Activated CD4-positive, CD25-positive, alpha-beta regulatory T cell treated with anti-CD3 and anti-CD28 coated beads, Interleukin-2, amount 50 U/mL, for 24 hours (primary cell): ENCODE measurements at places on chromosomes 6 and 20.

DNA sequence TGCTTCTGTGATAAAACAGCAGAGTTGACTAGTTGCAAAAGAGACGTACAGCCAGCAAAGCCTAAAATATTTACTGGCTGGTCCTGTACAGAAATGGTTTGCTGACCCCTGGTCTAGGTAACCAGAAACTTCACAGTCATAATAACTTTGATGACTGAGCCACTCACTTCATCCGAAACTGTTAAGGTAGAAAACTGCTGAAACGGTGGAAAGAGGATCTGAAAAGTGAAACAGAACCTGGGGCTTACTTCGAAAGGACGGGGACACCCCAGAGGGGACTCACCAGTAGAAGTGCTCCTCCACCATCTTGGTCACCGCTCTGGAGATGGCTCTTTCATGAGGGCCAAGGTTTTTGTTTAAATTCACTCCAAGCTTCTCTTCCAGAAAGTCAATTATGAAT, 16.4 kb downstream of the FAXC start:
- peak; percentile 33 for ATAC-seq

- ATAC-seq: no peak
Observed at GRCh38 chr20:12023194-12023795, 105.6 kb downstream of the BTBD3 start.

DNA sequence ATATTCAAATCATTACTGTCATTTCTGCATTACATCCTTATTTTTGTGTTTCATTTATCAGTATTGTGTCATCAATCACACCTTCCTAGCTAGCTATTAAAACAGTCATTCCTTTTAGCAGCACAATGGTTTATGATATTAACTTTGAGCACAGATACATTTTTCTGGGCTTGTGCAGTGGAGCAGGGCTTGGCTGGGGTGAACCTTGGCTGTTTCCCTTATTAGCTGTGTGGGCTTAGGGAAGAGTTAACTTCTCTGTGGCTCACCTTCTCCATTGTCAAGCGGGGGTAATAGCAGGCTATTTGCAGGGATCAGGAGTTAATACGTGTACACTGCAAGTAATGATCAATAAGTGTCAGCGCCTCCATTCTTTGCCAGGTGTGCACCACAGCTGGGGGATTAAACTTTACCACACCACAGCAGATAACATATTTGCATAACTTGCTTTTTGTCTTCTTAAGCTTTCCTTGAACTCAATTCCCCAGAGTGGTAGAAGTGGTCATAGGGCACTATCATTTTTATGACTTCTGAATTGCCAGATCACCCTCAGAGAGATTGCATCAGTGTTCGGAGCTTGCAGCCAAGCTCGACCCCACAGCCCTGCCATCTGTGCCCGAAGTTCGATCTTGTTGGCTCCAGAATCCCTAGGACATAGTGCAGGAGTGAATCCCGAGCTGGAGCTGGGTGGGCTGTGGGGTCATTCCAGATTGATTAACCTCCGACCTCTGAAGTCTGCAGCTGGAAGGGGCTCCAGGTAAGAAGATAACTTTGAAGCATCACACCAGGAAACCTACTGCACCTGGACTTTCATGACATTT, 1.5 kb upstream of the PYGB start:
- peak; percentile 3 for ATAC-seq

GRCh38 chr6:37488476-37488875, 11.2 kb downstream of the CCDC167 start:
- ATAC-seq: peak; percentile 71

DNA sequence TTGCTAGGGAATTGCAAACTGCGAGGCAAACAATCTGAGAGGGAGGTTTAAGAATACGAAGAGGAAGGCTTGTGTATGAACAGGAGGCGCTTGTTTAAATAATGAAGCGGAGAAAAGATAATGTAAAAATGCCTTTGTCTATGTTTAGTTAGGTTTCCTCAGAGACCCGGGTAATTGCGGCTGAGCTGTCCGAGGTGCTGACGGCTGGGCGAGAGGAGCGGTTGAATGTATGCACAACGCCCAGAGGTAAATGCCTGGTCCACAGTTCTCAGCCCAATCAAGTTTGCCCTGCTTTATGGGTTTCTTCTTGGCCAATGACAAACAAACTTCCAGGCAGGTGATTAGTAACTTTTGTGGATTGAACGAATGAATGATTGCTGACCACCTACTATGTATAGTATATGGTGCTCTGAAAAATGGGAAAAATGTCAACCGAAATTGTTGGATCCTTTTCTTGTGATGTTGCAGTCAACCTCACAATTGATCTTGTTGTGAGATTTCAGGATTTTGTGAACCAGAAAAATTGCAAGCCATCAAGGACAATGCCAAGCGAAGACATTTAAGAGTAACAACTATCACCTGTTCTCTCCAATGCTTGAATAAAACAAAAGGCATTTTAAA, 38.3 kb upstream of the SLC32A1 start:
- no peak for ATAC-seq

DNA sequence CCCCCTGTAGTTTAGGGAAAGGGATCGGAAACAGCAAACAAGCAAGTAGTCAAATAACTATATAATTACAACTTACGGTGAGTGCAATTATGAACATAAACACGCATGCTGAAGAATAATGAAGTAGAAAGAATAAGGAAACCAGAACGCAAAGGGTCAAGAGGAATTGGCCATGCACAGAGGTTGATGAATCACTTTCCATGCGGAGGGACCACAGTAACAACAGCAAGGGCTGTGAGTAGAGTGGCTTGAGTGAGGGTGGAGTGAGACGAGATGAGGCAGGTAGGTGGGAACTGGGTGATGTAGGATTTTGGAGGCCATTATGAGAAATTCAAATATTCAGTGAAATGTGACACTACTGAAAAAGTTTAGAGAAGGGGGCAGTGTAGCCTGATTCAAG, 112.2 kb upstream of the LAMP5 start:
- ATAC-seq: no peak

DNA sequence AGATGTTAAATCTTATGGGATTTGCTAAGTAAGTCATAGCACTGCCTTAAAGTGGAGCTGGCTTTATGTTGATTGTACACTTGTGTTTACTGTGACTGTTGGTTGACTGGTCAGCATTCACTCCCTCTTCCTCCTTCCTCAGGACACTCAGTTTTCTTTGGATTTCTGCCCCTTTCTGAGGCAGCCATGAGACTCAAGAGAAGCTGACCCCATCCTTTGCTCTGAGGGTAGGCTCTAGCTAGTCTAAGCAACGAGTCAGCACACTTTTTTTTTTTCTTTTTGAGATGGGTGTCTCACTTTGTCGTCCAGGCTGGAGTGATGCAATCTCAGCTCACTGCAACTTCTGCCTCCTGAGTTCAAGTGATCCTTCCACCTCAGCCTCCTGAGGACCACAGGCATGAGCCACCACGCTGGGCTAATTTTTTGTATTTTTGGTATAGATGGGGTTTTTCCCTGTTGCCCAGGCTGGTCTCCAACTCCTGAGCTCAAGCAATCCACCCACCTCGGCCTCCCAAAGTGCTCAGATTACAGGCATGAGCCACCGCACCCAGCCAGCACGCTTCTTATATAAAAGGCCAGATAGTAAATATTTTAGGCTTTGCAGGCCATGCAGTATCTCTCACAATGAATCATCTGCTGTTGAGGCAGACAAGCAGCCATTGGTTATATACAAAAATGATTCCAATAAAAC, 191.4 kb downstream of the NFATC2 start:
- no peak for ATAC-seq
